ENCODE measurements at places on chromosomes 12 and 14.

DNA sequence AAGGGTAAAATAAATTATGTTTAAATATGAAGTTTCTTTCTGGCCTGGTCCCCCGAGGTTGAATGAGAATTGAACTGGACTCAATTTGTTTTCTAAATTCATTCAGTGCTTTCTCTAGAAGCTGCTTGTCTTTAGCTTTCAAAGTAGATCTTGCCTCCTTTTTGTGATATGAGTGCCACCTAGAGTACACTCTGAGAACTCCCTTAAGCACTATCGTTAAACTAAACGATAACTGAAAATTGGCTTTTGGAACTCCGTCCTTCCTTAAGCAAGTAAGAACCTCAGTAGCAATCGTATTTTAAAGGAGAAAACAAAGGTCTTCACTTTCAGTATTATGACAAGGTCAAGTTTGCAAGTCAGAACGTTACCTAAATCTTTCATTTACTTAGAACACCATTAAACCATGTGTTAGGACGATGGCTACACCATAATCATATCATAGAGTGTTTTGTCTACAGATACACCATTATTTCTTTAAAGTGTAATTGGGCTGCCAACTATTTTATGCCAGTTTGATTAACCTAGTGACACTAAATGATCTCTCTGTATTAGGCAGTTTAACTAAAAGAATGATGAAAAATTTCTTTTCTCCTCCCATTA, 364.8 kb downstream of the SNAPC1 start:
- no peaks in the 10 kb centered on the region for H3K36me3 ChIP-seq
- no peak overlapping the region for H3K27ac ChIP-seq
- no peaks in the 10 kb centered on the region for H3K27me3 ChIP-seq
- H3K4me1 ChIP-seq: no peaks in the 10 kb centered on the region
- DNase-seq: peak; percentile 65

DNA sequence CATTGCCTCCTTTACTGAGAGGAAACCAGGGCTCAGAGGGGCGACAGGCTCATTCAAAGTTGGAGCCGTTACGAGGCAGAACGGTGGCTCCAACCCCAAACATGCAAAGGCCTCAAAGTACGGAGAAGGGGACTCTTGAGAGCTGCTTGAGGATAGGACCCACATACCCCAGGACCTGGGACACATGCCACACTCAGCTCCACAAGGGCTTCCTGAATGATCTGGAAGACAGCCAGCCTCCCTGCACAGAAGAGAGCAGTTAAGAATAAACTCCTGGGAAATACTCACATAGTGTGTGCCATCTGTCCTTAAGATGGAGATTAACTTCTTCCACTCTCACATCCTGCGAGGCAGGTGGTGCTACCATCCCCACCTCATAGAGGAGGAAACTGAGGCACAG, 26.6 kb upstream of the NXPH4 start:
- no peaks in the 10 kb centered on the region for H3K27me3 ChIP-seq
- DNase-seq: no peak
- no peaks in the 10 kb centered on the region for H3K4me1 ChIP-seq

GRCh38 chr14:24920265-24921075, 129.5 kb downstream of the STXBP6 start:
- no peaks in the 10 kb centered on the region for H3K36me3 ChIP-seq
- DNase-seq: no peak
- H3K27ac ChIP-seq: no peak overlapping the region
- no peaks in the 10 kb centered on the region for H3K4me1 ChIP-seq
- no peaks in the 10 kb centered on the region for H3K27me3 ChIP-seq

- no peaks in the 10 kb centered on the region for H3K36me3 ChIP-seq
- H3K27ac ChIP-seq: no peak overlapping the region
- no peaks in the 10 kb centered on the region for H3K4me1 ChIP-seq
- no peak for DNase-seq
- H3K4me3 ChIP-seq: no peak overlapping the region
Observed at GRCh38 chr14:26577711-26578110, 20.1 kb downstream of the NOVA1 start.
